Peyer's patch (tissue), 4 donors: ENCODE measurements at places on chromosomes 16 and 17.
A peak's percentile ranks its signal among the peaks of the same experiment; 100 is the strongest.

DNA sequence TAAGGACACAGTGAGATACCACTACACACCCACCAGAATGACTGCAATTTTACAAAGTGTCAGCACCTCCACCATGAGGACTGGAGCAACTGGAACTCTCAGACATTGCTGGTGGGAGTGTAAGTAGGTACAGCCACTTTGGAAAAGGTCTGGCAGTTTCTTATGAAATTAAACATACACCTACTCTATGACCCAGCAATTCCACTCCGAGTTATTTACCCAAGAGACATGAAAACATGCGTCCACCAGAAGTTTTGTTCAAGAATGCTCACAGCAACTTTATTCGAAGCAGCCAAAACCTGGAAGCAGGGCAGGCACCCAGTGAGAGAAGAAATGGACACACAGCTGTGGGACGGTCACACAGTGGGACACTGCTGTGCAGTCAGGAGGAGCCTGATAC lies 384.0 kb downstream of the SOX9 start:
- DNase-seq: no peak

DNA sequence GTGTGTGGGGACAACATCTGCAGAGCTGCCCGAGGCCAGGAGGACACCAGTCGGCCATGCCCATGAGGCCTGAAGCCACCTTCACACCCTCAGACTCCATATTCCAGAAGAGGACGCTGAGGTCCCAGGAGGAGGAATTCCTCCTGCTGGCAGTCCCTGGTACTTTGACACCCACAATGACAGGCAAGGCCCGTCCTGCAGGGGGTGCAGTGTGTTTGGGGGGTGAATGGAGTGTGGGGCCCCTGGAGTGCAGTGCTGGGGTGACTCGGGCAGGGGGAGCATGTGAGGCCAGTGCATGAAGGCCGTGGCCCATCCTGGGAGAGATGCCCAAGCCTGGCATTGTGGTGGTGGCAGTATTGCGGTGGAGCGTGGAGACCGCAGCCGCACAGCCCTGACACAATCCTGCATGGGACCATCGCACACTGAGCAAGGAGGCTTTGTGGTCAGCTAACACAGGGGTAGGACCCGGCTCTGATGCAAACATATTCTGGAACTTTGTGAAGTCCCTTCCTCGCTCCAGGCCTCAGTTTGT lies 52.2 kb downstream of the ZDHHC7 start:
- no peak for DNase-seq

DNA sequence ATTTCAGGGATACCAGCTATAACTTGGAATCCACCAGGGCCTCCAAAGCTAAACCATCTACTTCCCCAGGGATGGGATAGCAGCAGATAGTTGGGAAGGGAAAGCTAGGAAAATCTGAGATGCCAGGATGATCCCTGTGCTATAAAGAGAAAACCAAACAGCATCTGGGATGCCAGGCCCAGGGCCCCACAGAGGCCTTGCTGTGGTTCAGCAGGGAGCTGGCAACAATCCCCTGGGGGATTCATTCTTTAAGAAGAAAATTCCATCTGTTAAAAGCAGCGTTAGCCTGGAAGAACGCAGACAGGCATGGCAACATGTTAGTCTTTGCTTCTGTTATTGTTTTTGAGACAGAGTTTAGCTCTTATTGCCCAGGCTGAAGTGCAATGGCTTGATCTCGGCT lies 16.6 kb downstream of the MYO18A start:
- DNase-seq: no peak

DNA sequence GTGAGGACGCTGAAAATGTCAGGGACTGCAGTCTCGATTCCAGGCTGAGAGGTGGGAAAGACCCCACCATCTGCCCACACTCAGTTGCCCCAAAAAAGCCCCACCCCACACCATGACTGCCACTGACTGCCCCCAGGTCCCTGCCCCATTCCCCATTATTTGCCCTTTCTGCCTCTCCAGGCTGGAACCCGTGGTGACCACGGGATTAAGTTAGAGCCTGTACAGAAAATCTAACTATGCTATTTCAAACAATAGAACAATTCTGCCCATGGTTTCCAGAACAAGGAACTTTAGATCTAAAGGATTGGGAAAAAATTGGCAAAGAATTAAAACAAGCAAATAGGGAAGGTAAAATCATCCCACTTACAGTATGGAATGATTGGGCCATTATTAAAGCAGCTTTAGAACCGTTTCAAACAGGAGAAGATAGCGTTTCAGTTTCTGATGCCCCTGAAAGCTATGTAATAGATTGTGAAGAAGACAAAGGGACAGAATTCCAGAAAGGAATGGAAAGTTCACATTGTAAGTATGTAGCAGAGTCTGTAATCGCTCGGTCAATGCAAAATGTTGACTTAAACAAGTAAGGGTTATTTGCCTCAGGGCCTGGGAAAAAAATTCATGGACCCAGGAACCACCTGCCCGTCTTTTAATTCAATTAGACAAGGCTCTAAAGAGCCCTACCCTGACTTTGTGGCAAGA lies 14.4 kb downstream of the FLYWCH1 start:
- no peak for DNase-seq

GRCh38 chr16:73412416-73412815 lies 364.5 kb upstream of the ZFHX3 start:
- DNase-seq: no peak

DNA sequence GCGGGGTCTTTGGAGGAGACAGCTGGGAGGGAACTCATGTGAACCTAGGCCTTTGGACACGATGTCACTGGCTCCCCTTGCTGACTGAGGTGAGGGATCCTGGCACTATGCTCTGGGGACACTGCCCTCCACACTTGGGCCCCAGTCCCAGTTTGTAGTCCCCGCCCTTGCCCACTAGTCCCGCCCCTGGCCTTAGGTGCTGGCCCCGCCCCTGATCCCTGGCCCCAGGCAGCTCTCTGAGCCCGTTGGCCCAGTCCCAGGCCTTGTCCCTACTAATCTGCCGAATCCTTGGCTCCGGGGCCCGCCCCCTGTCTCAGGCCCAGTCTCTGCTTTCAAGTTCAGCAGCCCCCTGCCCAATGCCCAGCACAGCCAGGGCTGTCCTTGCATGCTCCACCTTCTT lies 61.0 kb downstream of the SMPD3 start:
- DNase-seq: peak; percentile 90

- peak; percentile 15 for DNase-seq
Observed at GRCh38 chr17:82931699-82932517, 92.1 kb upstream of the ZNF750 start.
